Transverse colon (tissue), 4 donors: ENCODE measurements at places on chromosomes 6 and 20.

DNA sequence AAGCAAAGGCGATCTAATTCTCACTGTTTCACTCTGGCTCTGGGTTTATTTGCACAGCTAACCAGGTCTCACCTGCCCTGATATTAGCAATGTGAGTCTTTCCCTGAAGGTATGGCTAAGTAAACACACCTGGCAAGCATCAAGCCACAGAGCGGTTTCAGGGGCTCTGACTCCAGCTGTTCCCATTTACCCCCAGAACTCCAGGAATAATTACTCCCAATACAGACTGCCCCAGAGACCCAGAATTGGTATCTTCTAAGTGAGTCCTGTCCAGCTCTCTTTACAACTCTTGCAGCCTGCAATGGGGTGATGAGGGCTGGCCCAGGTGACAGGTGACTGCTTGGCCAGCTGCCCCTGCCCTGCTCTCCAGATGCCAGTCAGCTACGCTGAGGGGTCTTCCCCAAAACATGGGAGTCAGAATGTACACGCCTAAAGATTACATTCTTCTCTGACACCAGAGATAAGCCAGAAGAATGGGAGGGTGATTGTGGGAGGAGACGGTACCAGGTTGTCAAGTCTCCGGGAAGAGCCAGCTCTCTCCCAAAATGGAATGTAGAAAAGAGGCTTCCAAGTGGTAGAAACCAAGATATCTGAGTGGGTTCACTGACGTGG, 4.9 kb upstream of the LRRN4 start:
- peaks cover 10% of the 10 kb centered on the region for H3K27me3 ChIP-seq
- no peak overlapping the region for H3K27ac ChIP-seq
- H3K4me3 ChIP-seq = no peak overlapping the region
- DNase-seq = no peak
- no peaks in the 10 kb centered on the region for H3K36me3 ChIP-seq

GRCh38 chr20:4791121-4791520, 69.4 kb downstream of the PRND start:
- no peaks in the 10 kb centered on the region for H3K4me1 ChIP-seq
- H3K4me3 ChIP-seq = no peak overlapping the region
- no peaks in the 10 kb centered on the region for H3K27me3 ChIP-seq
- no peak overlapping the region for H3K27ac ChIP-seq
- DNase-seq = no peak

DNA sequence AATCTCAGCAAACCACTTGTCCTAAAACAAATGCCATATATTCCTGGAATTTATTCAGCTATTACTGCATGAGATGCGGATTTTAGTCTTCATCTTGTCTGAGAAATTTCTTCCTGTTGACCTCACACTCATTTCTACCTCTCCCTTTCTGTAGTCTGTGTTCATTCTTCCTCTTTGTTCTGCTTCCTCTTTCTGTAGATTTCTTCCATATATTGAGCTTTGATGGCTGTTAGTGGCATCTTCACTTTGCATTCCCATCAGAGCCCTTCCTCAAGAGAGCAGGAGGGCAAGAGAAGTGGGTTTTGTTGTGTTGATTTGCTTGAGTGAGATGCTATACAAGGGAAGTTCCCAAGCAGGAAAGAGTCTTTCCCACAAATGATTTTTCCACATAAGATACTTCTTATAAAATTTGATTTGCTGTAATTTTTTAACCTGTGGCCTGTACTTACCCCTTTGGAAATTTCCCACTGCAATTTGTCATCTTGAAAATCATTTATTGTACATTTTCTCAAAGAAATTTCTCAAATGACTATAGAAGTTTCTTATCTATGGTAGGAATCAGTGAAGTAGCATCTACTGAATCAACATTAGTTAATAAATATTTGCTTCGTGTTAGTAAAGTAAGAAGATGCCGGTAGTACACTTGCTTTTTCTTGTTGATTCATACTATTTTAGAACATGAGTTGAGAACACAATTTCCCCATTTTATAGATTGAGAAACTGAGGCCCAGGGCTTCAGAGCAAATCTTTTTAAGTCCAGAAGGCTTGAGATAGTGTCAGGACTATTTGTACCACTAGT, 43.8 kb downstream of the MAP3K4 start:
- no peak for DNase-seq
- H3K4me3 ChIP-seq = no peak overlapping the region
- no peaks in the 10 kb centered on the region for H3K27me3 ChIP-seq
- H3K36me3 ChIP-seq = no peaks in the 10 kb centered on the region
- H3K4me1 ChIP-seq = peaks cover 4% of the 10 kb centered on the region
- no peak overlapping the region for H3K27ac ChIP-seq

DNA sequence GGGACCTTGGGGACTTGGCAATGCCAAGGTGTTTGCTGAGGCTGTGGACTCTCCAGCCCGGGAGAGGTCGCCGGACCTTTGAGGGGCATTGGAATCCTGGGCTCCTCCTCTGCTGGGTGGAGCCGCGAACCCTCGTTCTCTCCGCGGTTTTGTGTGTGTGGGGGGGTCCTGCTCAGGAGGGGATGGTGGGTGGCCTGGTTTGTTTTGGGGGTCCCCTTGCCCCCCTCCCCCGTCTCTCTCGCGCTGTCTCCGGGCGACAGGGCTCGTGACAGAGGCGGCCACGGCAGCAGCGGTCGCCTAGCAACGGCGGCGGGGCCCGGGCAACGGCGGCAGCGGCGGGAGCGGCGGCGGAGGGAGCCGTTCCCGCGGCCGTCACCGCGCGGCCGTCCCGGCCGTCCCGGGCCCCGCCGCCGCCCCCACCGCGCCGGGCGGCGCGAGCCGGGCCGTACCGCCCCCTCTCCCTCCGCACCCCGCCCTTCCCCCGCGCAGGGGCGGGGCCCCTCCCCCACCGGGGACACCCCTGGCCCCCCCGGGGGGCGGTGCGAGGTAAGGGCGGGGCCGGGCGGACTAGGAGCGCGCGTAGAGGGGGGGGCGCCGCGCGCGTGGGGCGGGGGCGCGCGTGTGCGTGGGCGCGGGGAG, 7.8 kb downstream of the SYNGAP1 start:
- H3K36me3 ChIP-seq = no peaks in the 10 kb centered on the region
- peak overlapping the region; percentile 42 for H3K4me3 ChIP-seq
- H3K27ac ChIP-seq = peak overlapping the region; percentile 90
- peaks cover 62% of the 10 kb centered on the region for H3K4me1 ChIP-seq
- H3K27me3 ChIP-seq = no peaks in the 10 kb centered on the region

- H3K27ac ChIP-seq = no peak overlapping the region
- H3K36me3 ChIP-seq = no peaks in the 10 kb centered on the region
- peaks cover 7% of the 10 kb centered on the region for H3K4me1 ChIP-seq
Measured at GRCh38 chr20:40970218-40970617, 58.4 kb upstream of the TOP1 start.

DNA sequence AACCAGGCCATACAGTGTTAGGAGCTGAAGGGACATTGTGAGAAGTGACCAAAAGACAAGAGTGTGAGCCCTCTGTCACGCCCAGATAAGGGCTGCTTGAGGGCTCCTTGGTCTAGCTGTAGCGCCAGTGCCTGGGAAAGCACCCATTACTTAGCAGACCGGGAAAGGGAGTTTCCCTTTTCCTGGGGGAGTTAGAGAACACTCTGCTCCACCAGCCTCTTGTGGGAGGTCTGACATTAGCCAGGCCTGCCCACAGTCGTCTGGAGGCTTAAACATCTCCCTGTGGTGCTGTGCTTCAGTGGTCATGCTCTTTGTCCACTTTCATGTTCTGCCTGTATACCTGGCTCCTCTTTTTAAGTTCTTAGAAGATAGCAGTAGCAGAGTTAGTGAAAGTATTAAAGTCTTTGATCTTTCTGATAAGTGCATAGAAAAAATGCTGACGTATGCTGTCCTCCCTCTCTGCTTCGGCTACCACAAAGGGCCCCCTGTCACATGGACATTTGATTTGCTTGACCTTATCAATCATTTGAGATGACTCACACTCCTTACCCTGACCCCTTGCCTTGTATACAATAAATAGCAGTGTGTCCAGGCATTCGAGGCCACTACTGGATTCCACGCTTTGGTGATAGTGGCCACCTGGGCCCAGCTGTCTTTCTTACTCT, 201.5 kb upstream of the ECI2 start:
- no peak overlapping the region for H3K27ac ChIP-seq
- no peaks in the 10 kb centered on the region for H3K27me3 ChIP-seq
- no peaks in the 10 kb centered on the region for H3K36me3 ChIP-seq
- no peak for DNase-seq
- H3K4me3 ChIP-seq = no peak overlapping the region

GRCh38 chr6:130848945-130849344, 21.7 kb downstream of the SMLR1 start:
- H3K36me3 ChIP-seq = no peaks in the 10 kb centered on the region
- no peaks in the 10 kb centered on the region for H3K4me1 ChIP-seq
- H3K27ac ChIP-seq = no peak overlapping the region
- H3K4me3 ChIP-seq = no peak overlapping the region
- no peaks in the 10 kb centered on the region for H3K27me3 ChIP-seq
- DNase-seq = no peak

- no peak for DNase-seq
- no peak overlapping the region for H3K27ac ChIP-seq
- H3K4me3 ChIP-seq = no peak overlapping the region
- H3K4me1 ChIP-seq = no peaks in the 10 kb centered on the region
Measured at GRCh38 chr6:48766349-48766748, 655.4 kb upstream of the PTCHD4 start.

DNA sequence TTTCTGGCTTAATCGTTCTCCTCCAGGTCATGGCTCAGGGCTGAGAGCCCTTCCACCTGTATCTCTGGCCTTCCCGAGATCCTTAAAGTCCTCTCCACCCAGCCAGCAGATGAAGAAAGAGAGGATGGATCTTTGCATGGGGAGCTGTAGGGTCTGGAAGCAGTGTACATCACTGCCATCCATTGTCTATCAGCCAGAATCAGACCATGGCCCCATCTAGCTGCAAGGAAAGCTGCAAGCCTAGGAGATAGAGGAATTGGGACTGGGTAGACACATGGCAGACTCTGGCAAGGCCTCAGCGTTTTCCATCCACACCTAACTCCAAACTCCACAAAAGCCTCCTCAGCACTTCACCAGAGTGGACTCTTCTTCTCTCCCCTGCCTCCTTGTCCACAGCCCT, 113.8 kb upstream of the MAFB start:
- H3K27me3 ChIP-seq = peaks cover 5% of the 10 kb centered on the region
- H3K36me3 ChIP-seq = no peaks in the 10 kb centered on the region
- DNase-seq = no peak
- H3K4me1 ChIP-seq = no peaks in the 10 kb centered on the region
- H3K27ac ChIP-seq = no peak overlapping the region

DNA sequence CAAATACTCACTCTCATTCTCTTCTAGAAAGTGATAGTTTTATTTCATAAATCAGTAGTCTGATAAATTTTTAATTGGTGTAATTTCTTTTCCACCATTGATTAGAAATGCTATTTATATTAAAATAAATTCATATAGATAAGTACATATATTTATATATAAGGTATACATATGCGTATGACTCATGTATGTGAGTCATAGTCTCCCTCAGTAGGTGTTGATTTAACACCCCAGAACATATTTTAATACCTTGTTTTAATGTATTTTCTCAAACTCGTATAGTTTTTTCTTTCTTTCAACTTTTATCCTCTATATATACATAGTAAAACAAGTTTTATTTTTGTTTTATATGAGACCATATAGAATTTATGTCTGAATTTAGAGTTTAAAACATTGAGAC, 130.4 kb downstream of the PLG start:
- DNase-seq = no peak
- H3K27me3 ChIP-seq = no peaks in the 10 kb centered on the region
- H3K4me3 ChIP-seq = no peak overlapping the region
- H3K27ac ChIP-seq = no peak overlapping the region
- H3K4me1 ChIP-seq = no peaks in the 10 kb centered on the region
- H3K36me3 ChIP-seq = no peaks in the 10 kb centered on the region

DNA sequence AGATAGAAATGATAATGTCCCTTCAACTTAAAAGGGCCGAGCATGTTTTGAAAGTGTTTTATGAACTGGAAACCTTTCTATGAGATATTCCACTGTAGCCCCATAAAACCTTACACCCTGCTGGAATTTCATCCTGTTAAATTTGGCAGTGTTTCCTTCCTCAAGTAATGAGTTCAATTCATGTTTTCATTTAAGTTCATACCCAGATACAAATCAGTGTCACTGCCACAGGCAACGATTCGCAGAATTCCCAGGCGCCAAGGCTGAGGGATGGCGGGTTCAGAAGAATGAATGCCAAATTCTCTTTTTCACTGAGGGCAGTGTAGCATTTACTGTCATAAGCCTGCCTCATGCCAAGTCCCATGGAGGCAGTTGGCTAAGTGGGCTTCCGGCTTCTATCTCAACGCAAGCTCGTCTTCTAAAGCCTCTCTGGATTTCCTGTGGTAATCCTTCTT, 511.8 kb upstream of the ID4 start:
- H3K27ac ChIP-seq = no peak overlapping the region
- DNase-seq = no peak
- peaks cover 8% of the 10 kb centered on the region for H3K4me1 ChIP-seq
- no peaks in the 10 kb centered on the region for H3K27me3 ChIP-seq
- H3K4me3 ChIP-seq = no peak overlapping the region

- H3K27ac ChIP-seq = peak overlapping the region; percentile 67
- no peak overlapping the region for H3K4me3 ChIP-seq
- peaks cover 5% of the 10 kb centered on the region for H3K4me1 ChIP-seq
Measured at GRCh38 chr6:21887231-21888185, 294.0 kb downstream of the SOX4 start.

DNA sequence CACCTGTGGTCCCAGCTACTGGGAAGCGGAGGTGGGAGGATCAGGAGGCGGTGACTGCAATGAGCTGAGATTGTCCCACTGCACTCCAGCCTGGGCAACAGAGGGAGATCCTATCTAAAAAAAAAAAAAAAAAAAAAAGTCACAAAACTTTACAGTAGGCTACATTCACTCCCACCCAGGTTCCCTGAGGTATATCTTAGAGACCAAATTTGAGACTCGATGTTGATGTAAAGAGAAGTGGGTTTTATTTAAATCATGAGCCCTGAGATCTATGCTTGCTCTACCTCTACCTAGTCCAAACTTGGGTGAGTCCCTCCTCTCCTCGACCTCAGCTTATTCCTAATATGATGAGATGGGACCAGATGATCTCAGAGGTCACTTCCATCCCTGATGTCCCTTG, 8.8 kb upstream of the DEF6 start:
- no peaks in the 10 kb centered on the region for H3K36me3 ChIP-seq
- no peak overlapping the region for H3K4me3 ChIP-seq

DNA sequence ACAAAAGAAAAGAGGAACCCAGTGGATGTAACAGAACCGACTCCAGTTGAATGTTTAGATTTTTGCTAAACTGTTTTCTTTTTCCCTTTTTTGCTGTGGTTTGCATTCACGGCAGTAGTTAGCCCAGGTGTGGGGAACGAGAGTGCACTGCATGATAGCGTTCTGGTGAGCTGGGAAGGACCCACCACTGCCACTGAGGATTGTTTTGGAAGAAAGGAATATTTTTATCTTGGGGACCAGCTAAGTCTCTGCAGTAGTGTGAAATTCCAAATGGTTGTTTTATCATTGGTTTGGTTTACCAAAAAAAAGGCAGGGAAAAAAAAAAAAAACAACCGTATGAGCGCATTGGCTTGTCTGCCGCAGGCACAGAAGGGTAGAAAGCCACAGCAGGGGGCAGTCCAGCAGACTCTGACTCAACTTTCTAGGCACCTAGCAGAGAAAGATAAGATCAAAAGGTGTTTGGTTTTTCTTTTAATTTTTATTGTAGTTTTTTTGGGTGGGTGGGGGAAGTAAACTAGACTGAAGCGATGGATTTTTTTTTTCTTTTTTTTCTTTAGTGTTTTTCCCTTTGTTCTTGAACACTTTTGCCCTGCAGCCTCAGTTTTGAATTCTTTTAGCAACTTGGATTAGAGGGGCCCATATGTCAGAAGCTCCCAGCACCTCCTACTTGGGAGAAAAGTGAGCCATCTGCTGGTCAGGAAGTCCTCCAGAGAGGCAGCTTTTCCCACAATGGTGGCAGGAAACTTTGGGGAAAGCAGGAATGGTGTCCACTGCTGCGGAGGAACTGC, 13.5 kb upstream of the RAB5IF start:
- DNase-seq = no peak
- H3K36me3 ChIP-seq = no peaks in the 10 kb centered on the region
- H3K27me3 ChIP-seq = no peaks in the 10 kb centered on the region
- H3K4me1 ChIP-seq = no peaks in the 10 kb centered on the region
